ENCODE measurements at places on chromosomes 5 and 9.

DNA sequence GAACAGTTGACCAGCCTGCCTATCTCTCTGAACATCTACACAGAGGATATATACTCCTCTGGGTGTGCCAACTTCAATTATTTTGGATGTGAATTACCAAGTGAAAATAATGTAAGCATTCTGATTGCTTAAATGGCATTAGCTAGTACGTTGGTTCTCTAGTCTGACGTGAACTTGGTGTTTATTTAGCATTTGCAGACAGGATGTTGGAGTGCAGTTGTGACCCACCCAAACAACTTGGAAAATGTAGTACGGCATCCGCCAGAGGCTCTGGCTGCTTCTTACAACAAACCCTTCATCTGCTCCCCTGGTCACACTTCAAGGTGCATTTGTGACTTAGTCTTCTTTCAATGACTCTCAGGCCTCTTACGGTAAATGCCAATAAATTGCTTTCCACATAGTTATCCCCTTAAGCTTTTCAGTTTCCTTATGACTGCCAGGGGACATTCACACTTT lies 616.6 kb downstream of the PDE4D start:
- DNase-seq: no peak

GRCh38 chr9:89877051-89878002 lies 272.5 kb downstream of the GADD45G start:
- no peak for DNase-seq

DNA sequence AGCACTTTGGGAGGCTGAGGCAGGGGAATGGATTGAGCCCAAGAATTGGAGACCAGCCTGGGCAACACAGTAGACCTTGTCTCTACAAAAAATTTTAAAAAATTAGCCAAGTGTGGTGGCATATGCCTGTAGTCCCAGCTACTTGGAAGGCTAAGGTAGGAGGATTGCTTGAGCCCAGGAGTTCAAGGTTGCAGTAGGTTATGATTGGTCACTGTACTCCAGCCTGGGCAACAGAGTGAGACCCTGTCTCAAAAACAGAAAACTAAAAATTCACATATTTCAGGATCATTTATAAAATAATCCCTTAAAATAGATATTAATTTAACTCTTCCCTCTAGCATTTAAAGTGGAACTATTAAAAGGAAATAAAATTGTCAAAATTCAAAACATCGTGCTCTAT lies 3.4 kb downstream of the FCHO2 start:
- no peak for DNase-seq

DNA sequence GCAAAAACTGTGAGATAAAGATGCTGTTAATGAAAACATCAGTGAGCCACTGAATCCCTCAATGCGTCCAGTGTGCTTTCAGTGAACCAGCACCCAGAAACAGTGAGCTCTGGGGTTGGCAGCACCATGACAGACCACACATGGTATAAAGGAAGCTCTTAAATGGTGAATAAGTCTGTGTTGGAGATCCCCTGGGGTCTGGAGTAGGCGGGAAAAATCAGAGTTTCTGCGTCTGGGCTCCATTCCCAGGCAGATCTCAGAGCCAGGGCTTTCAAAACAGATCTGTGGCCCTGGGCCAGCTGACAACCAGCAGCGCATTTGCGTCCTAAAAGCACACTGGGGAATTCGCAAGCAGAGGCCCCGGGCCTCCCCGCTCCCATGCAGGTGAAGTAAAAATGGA lies 233.5 kb downstream of the FRMD3 start:
- DNase-seq: peak; percentile 90

GRCh38 chr5:125659316-125660023 lies 763.7 kb upstream of the GRAMD2B start:
- peak; percentile 80 for DNase-seq

GRCh38 chr5:167968837-167969236 lies 322.6 kb upstream of the WWC1 start:
- DNase-seq: no peak

DNA sequence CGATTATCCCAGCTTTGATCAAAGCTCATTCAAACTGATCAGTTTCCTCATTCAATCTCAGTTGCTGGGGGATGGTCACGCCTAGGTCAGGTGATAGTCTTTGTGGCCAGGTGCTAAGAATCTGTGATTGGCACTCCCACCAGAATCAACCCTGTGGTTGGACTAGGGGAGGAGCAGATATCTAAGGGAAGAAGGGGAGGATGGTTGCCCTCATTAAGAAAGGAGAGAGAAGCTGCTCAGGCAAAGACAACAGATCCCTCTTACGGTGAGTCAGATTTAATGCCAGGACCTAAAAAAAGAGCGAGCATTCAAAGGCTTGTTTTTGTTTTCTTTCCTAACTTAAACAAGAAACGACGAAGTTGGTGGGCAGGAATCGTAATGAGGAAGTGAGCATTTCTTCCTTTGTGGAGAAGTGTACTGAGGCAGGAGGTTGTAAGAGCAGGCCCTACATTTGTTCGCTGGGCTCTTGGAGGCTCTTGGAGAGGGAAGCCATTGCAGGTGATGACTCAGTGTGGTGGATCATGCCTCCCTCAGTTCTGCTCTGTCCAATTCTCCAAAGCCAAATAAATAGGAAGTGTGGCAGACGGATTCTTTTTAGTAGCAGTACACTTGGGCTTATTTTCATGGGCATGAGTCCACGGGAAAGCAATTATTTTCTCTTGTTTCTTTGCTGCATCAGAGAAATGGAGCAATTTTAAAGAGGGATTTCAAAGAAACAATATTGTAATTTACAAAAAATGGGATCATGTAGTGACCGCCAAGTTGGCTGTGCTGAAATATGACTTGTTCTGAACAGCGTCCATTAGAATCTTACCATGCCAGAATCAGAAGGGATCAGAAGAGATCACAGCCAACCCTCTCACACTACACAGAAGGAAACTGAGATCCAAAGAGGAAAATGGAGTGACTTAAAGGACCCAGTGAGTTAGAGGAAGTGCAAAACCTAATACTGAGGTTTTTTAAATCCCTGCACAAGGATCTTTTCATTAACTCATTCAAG lies 18.7 kb upstream of the TGFBR1 start:
- DNase-seq: peak; percentile 94

GRCh38 chr5:39233783-39234182 lies 14.4 kb upstream of the FYB1 start:
- no peak for DNase-seq

- no peak for DNase-seq
Observed at GRCh38 chr5:133894143-133894542, 74.3 kb downstream of the C5orf15 start.

DNA sequence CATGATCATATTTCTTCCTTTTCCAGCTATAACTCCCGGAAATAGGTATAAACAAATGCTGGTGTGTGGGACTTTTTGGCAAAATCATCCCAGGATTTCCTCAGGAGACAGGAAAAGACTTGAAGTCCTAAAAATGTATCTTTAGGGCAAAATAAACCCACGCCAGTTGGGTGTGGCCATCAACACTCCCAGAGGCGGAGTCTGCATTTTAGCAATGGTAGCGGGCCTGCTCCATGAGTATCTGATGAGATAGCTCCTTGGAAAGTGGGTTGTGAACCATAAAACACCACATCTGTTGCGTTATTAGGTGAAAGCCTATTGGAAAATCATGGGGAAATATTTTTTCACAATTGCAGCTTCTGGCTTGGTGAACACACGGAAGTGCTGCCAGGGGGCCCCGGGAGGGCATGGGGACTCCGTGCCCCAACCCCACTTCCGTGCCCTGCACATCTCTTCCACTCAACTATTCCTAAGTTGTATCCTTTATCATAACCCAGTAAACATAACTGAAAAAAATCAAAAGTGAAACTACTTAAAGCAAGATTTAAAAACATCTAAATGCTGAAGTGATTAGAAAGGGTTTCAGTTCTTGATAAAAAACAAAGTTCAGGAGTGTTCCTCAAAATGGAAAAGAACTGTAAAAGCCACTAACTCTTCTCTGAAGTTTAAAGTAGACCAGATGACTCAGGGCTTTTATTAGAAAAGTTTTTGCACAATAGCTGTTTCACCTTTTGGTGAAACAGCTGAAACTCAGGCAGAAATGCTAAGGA lies 111.2 kb downstream of the LRRC70 start:
- peak; percentile 1 for DNase-seq

GRCh38 chr9:135081731-135082130 lies 5.7 kb upstream of the OLFM1 start:
- no peak for DNase-seq

- DNase-seq: peak; percentile 79
Observed at GRCh38 chr5:137300411-137301240, 198.5 kb downstream of the SPOCK1 start.

DNA sequence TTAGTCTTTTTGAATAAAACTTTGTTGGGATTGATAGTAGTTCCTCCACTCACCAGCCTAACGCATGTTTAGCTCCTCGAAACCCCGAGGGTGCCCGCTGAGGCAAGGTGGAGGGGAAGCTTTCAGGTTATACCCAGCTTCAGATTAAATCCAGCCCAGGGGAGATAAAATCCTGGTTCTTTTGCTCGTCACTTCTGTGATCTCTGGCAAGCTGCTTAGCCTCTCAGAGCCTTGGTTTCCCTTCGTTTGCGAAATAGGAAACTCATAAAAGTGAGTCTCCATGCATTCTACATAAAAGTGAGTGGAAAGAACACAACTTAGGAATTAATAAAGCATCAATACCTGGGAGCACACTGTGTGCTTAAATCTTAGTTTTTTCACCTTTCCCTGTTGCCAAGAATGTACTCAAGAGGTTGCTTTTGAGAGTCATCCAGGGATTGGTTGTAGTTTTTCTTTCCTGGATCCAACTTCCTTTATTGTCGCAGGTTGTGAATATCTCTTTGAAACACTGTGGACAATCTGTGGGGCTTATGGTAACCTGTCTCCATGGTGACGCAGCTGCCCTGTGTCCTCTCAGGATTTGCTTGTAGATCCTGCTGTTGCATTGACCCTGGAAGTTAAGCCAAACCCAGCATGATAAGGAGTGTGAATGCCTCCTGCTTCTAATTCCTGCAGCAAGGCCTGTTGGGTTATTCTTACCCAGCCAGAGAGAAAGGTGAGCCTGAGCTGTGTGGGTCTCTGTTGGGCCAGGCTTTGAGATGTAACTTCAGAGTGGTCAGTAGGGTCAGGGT lies 2.0 kb downstream of the GALNT12 start:
- DNase-seq: no peak

GRCh38 chr5:149749481-149750365 lies 19.6 kb downstream of the PPARGC1B start:
- DNase-seq: peak; percentile 33

DNA sequence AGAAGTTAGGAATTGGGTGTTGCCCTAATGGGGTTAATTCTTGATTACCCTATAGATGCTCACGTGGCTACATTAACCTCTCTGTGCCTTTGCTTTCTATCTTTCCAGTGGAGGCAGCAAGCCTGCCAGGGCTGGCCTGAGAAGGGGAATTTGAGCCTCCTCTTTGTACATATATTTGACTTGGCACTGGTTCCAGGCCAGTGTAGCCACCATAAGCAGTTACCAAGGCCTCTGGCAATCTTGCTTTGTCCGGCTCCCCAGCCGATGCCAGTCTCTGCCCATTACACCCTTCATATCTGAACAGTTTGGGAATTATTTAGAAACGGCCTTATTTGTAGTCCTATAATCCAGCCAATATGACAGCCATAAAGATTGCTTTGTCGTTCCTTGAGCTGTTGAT lies 58.6 kb upstream of the PPARGC1B start:
- DNase-seq: no peak

GRCh38 chr9:123421186-123421585 lies 65.2 kb downstream of the CRB2 start:
- DNase-seq: no peak

DNA sequence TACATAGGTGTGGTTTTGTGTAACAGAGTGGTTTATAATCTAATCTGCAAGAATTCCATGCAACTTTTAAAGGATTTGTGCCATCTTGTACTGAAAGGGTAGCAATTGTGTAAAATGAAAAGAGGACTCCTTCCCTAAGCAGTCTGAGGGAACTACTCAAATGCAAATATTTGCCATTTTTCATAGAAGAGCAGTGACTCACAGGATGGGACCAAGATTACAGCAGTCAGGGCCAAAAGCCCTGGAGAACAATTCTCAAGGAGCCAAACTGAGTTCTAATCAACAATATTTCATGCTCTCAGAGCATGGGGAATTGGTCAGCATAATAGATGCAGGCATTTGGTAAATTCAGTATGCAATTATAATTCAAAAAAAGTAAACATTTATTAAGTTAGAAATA lies 495.8 kb downstream of the CHSY3 start:
- DNase-seq: peak; percentile 31

- no peak for DNase-seq
Observed at GRCh38 chr9:20242510-20243189, 379.6 kb downstream of the MLLT3 start.

GRCh38 chr5:42988568-42988967 lies 51.6 kb downstream of the ANXA2R start:
- no peak for DNase-seq

- no peak for DNase-seq
Observed at GRCh38 chr9:21028466-21028865, 3.0 kb downstream of the HACD4 start.

DNA sequence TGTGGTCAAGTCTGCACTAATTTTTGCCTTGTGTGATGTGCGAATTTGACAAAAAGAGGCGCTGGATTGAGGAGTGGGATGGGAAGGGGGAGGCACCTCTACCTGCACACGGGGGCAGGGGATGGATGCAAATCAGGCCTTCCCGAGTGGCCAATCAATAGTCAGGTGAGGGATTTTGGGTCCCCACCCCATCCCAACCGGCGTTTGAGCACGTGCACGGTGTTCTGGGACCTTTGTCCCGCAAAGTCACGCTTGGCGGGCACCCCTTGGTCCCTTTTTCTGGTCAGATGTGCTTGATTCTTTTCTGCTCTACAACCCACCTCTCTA lies 685 bp upstream of the ADAMTS19 start:
- no peak for DNase-seq

GRCh38 chr5:50963971-50964745 lies 297.7 kb downstream of the PARP8 start:
- DNase-seq: no peak

DNA sequence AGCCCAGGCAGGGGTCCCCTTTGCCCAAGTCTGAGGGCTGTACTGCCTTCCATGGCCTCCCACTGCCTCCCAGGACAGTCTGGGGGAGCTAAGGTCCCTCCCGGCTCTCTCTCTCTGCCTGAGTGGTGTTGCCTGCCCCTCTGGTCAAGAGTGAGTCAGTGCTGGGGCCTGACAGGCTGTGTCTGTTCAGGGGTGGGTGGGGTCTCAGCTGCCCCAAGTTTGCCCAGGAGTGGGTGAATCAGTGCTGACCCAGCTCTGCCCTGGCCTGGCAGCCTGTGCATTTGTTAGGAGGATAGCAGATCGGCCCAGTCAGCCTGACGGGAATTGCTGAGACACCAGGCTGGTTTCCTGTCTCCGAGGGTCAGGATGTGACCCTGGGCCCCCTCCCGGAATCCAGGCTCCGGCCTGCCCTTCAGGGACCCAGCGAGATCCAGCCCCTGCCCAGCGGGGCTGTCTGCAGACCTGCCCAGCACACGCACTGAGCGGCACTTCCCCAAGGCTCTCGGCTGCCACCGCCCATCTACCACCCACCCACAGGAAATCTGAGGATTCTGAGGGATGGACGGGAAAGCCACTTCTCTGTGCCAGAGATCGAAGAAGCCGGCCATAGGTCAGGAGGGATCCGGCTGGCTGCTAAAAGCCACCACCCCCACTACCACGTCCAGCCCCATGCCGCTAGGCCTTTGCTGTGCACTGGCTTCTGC lies 15.9 kb downstream of the ENG start:
- peak; percentile 99 for DNase-seq

GRCh38 chr5:1654786-1655495 lies 131.2 kb upstream of the LPCAT1 start:
- DNase-seq: no peak

Data from stromal cell of bone marrow (primary cell).